ENCODE measurements at places on chromosomes 13 and 19.

- no peak for DNase-seq
Measured at GRCh38 chr19:4060621-4061177, 6.0 kb downstream of the ZBTB7A start.

DNA sequence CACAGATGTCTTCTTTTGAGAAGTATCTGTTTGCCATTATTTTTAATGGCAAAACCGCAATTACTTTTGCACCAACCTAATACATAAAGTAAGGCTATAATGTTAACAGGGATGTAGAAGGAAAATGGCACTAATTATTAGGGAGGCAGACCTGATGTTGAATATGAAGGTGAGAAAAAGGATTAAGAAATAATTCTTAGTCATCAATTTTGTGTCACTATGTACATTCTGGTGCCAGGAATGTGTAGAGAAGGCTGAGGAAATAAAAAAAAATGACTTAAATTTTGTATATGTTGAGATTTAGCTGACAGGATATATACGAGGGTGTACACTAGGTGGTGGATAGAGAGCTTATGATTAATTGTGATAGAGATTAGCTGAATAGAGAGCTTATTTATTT, 12.6 kb downstream of the ZNF585B start:
- DNase-seq = no peak

GRCh38 chr19:19257137-19257536, 16.0 kb downstream of the TM6SF2 start:
- no peak for DNase-seq

GRCh38 chr13:56670563-56670962, 470.2 kb upstream of the PRR20A start:
- no peak for DNase-seq

DNA sequence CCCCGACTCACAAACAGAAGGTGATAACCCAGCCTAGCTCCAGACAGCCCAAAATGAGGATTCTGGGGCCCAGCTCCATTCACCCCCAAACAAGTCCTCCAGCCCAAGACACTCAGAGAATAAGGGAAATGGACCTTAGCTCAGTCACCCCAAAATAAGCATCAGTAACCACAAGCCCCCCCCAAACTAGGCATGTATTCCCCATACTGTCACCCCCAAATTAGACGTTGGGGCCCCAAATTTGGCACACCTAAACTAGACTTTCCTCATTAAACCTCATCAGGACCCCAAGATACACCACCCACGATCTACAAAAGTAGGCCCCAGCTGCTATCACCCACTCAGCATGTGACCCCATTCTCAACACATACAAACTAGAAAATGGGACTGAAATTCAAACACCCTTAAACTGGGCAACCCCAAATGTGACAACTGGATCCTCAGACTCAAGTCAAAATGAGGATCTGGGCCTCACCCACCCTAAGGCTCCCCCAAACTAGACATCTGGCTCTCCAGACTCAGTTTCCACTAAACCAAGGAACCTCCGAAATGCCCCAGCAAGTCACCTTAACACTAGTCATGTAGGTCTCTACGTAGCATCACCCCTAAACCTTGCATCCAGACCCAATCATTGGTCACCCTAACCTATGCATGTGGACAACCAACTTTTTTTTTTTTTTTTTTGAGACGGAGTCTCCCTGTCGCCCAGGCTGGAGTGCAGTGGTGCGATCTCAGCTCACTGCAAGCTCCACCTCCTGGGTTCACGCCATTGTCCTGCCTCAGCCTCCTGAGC, 13.4 kb upstream of the ERFL start:
- DNase-seq = no peak

- no peak for DNase-seq
Measured at GRCh38 chr19:27775395-27775794, 1437.6 kb downstream of the UQCRFS1 start.

DNA sequence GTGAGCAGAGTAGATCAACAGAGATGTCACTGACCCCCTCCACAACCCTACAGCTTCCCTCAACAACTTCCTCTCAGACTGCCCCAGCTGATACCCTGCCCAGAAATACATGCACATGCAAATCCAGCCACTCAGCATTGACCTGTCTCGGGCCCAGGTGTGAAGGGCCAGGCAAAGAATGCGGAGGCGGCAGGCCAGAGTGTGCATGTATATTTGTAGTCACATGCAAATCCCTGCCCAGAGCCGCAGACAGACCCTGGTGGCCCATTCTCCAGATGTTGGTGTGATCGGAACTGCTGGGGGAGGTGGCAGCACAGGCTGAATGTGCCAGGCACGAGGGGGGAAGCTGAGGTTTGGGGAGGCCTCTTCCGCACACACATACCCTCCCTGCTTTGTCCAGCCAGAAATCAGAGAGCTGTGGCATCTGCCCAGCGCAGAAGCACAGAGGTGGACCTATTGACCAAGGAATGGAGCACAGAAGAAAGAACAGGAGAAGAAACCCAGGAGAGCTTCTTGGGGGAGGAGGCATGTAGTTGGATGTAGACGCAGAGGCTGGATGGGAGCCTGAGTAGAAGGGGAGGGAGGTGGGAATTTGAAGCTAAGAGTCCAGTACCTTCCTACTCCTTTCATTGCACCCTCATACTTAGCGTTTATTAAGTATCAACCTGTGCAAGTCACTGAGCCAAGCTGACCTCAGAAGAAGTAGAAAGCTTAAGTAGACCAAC, 14.4 kb downstream of the MEF2B start:
- DNase-seq = no peak

- DNase-seq = no peak
Measured at GRCh38 chr13:27721681-27722080, 70.6 kb upstream of the GSX1 start.

- no peak for DNase-seq
Measured at GRCh38 chr13:39862900-39863299, 207.4 kb downstream of the COG6 start.

DNA sequence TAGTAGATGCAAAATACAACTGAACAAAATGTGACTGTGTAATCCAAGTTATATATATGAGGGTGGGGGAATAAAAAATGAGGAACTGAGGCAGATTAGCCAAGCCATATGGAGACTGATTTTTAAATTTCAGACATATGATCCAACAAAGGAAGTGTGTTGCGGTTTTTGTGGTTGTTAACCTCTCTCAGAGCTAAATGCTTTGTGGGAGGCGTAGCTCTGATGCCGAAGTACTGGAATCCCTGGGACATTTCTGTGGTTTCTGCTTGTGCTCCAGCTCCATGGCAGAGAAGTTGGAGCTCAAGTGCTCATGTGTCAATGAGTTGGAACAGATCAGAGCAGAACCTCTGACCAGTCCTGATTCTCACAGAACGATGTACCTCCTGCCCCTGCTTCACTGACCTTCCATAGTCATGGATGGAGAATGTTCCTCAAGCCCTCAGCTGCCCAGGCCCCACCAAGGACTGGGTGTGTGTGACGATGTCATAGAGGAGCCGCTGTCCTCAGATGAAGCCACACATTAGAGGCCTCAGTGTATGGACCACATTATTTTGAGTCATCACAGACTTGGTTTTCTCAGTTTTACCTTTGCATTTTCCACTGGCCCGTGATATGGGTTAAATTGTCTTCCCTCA, 107.6 kb downstream of the SOX1 start:
- no peak for DNase-seq

DNA sequence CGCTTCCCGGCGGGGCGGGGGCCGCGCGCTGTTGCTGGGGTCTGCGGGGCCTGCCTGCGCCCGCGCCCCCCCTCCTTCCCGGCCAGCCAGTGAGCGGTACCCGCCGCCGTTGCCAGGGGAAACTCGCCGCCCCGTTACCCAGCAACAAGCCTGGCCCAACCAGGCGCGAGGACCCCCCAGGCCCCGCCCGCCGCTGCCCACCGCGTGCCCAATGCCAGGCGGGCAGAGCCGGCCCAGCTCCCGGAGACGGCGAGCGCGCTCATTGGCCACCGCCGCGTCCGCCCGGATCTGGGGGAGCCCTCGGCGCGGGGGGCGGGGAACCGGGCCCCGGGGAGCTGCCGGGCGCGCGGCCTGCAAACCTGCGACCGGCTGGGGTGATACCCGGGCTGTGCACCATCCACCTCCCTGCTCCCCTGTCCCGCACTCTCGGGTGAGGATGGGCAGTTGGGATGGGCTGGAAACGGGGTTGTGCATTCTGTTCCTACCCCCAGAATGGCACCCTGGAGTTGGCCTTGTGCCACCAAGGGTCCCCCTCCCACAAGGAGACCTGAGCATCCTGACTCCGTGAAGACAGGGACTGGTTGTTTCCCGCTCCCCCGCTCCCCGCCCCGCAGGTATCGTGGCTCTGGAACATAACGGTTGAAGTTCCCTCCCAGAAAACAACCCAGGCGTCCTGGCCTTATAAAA, 8.8 kb upstream of the BBC3 start:
- DNase-seq = peak; percentile 82
